ENCODE measurements at places on chromosomes 3 and 15. TPM values are rescaled to one million over a fixed set of nuclear protein-coding genes. Genes with fewer than 3 reads are reported as not detected.

ABHD17C gene
- total RNA-seq: 3.2 TPM

SLC2A2 gene
- total RNA-seq: 0.12 TPM

HYKK gene
- 9.6 TPM for total RNA-seq

ALDH1L1 gene
- total RNA-seq: 1.2 TPM

ARHGEF3 gene
- total RNA-seq: 9.6 TPM

FGD5 gene
- total RNA-seq: 0.05 TPM

OR5K3 gene
- not detected for total RNA-seq

KLF15 gene
- total RNA-seq: not detected

POPDC2 gene
- not detected for total RNA-seq

KCNAB1 gene
- total RNA-seq: 0.05 TPM

TRIM71 gene
- total RNA-seq: not detected

OCA2 gene
- not detected for total RNA-seq

ADAMTS7 gene
- 0.25 TPM for total RNA-seq

Measured in M059J (cell line).